ENCODE measurements at places on chromosomes 12 and 14.
A peak's percentile ranks its signal among the peaks of the same experiment; 100 is the strongest.

GRCh38 chr14:100303179-100303578 lies 3.1 kb downstream of the SLC25A29 start:
- peak; percentile 53 for DNase-seq

- no peak for DNase-seq
These were observed 90.4 kb downstream of the SRGAP1 start for GRCh38 chr12:63934936-63935335.

- no peak for DNase-seq
These were observed 9.0 kb downstream of the RHOF start for GRCh38 chr12:121784460-121784859.

DNA sequence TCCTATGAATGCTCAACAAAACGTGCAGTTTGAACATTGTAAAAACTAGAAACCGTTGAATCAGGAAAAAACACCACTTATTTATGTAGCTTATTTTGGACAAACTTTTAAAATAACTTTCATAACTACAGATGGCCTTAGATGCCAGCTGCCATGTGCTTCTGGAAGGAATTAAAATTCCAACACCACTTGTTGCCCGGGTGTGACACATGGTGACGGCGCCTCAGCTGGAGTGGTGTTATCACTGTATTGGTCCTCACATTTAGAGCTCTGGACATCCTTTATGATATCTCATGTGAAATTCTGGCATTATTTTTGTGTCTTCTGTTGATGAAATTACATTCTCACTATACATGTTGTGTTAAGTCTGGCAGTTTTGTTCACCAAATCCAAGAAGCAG lies 211.0 kb downstream of the IPO8 start:
- DNase-seq = no peak

DNA sequence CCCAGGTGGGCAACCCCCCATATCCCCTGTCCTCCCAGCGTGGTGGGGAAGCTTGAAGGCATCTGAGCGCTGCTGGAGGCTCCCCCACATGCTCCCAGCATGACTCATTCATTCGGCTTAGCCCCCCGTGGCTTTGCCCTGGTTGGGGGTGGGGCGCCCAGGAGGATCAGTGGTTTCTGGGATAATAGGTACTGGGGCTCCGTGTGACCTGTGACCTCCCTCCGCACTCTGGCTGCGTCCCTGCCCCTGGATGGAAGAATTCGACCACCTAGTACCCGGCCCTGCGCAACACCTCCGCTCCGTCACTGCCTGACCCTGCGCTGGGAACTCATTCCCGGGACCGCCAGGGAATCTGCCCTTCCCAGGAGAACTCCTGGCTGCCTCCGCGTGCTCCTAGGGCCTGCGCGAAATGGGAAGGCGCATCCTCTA lies 120.1 kb downstream of the AACS start:
- peak; percentile 28 for DNase-seq

DNA sequence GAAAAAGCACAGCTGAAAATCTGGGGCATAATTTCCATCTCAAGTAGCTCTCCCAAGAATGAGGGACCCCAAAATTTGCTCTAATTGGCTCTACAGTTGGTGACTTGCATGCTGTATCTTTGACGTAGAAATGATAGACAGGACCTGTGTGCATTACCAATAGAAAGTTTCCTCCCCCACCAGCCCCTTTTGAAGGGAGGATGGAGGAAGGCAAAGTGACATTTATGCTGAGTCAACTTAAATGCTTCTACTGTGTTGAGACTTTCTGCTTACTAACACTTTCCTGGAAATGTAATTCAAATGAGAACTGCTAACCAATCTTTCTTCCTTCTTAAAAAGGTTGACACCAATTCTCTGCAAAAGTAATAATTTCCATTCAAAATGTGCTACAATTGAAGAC lies 31.9 kb downstream of the TSPAN8 start:
- no peak for DNase-seq

DNA sequence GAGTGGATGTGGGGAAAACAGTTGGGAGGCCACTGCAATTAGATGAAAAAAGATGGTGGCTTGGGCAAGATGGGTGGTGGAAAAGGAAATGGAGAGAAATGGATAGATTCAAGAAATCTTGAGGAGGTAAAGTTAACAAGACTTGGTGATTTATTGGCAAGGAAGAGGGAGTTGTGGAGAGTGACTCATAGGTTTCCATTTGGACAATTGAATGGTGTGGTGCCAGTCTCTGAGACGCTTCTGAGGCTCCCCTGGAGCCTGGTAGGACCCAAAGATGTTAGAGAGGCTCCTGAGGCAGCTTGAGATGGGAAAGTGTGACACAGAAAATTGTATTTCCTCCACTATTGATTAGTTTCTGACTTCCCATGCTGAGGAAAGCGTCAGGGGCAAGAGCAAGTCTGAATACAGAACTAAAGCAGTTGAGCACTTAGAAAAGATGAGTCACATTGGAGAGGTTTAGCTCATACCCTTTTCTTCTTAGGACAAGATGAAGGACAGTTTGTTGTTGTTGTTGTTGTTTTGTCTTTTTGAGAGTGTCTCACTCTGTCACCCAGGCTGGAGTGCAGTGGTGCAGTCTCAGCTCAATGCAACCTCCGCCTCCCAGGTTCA lies 4.5 kb downstream of the PRPF40B start:
- DNase-seq = no peak

- DNase-seq = no peak
These were observed 1.4 kb upstream of the MAP4K5 start for GRCh38 chr14:50533806-50534205.

DNA sequence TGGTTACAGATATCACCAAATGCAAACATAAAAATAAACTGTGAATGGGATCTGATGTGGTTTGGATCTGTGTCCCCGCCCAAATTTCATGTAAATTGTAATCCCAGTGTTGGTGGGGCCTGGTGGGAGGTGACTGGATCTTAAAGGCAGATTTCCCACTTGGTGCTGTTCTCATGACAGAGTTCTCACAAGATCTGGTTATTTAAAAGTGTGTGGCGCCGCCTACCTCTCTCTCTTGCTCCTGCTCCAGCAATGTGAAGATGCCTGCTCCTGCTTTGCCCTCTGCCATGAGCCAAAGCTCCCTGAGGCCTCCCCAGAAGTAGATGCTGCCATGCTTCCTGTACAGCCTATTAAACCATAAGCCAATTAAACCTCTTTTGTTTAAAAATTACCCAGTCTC lies 47.8 kb downstream of the SLC25A21 start:
- DNase-seq = no peak

GRCh38 chr14:68364792-68365192 lies 428.1 kb downstream of the ZFP36L1 start:
- DNase-seq = no peak

GRCh38 chr12:122975790-122976647 lies 975 bp downstream of the OGFOD2 start:
- peak; percentile 8 for DNase-seq

GRCh38 chr12:118840399-118840798 lies 140.9 kb upstream of the SRRM4 start:
- no peak for DNase-seq

- no peak for DNase-seq
These were observed 363.1 kb downstream of the LRIG3 start for GRCh38 chr12:58557171-58557570.

- DNase-seq = no peak
These were observed 1098.8 kb downstream of the TMEM121 start for GRCh38 chr14:106625186-106625585.

GRCh38 chr14:55194656-55195355 lies 3.4 kb upstream of the DLGAP5 start:
- no peak for DNase-seq

DNA sequence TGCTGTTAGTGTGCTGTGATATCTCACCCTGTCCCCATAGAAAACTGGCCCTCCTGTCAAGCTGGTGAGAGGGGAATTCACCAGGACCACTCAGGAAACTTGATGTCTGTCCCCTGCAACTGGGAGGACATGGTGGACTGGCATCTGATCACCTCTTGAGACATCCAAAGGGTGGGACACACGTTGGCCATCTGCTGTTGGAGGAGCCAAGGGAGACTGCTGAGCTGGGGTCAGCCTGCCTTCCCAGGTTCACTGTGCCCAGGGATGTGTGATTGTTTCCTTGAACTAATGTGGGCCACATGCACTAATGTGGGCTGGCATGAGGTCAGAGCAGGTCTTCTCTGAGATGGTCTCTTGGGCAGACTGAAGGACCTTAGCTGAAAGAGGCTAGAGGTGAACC lies 16.7 kb upstream of the TMEM229B start:
- no peak for DNase-seq

DNA sequence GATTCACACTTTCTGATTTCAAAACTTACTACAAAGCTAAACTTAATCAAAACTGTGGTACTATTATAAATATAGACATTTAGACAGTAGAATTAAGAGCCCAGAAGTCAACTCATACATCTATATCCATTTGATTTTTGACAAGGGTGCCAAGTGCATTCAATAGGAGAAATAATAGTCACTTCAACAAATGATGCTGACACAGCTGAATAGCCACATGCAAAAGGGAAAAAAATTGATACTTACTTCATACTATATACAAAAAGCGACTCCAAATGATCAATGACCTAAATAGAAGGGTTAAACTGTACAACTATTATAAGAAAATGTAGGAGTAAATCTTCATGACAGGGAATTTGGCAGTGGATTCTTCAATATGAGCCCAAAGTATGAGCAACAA lies 40.7 kb upstream of the SYT10 start:
- no peak for DNase-seq

- DNase-seq = no peak
These were observed 16.4 kb downstream of the NAV3 start for GRCh38 chr12:77847060-77847541.

DNA sequence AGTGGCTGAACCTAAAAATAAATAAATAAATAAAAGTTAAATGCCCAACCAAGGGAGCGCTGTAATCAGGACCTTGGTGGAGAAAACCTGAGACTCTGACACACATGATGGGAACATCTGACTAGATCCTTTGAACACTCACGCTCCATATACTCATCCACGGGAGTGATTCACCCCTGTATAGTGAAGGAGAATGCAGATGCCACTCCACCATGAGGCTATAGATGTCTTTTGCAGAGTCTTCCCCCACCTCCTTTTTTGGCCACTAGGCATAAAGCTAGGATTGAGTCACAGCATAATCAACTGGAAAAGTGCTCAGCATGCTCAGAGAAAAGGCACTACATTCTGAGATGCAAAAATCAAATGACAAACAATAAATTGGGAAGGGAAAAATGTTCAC lies 19.0 kb downstream of the ADAM20 start:
- DNase-seq = no peak

GRCh38 chr14:76901171-76902055 lies 75.2 kb downstream of the LRRC74A start:
- no peak for DNase-seq

GRCh38 chr14:48665077-48665784 lies 920.9 kb downstream of the RPS29 start:
- DNase-seq = no peak

GRCh38 chr14:82778601-82779000 lies 1244.9 kb upstream of the SEL1L start:
- DNase-seq = no peak

DNA sequence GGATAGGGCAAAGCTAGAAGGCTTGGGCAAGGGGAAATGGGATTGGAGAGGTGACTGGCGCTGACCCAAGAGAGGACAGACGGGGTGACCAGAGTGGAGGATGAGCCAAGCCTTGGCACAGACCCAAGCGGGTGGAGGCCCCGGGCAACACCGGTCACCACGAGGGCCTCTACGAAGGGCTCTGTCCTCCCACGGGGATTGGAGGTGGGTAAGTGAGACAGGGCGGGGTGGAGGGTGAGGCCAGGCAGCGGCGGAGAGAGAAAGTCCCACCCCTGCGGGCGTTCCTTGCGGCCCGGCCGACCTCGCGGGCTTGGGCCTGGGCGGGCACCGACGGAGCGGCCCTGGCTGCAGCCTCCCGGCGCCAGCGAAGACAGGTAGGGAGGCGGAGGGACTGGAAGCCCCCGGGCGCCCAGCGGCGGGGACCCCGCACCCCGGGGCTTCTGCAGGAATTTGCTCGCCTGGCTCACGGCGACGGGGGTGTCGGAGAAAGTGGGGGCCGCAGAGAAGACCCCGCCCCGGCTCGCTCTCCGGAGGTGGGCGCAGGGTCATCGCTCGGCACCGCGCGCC lies at the start of gene PAPLN:
TSS of gene PAPLN (plus strand) at position 288 of the 567 bp plus-strand sequence. CDS start 2,273 bp downstream, outside the sequence.
- no peak for DNase-seq

- DNase-seq = no peak
These were observed 72.9 kb downstream of the DENND5B start for GRCh38 chr12:31517994-31518393.

All from BE2C (cell line).